ENCODE measurements at places on chromosomes 16 and 17. TPM values are rescaled to one million over a fixed set of nuclear protein-coding genes. Genes with fewer than 3 reads are reported as not detected.
A peak's percentile ranks its signal among the peaks of the same experiment; 100 is the strongest.

DNA sequence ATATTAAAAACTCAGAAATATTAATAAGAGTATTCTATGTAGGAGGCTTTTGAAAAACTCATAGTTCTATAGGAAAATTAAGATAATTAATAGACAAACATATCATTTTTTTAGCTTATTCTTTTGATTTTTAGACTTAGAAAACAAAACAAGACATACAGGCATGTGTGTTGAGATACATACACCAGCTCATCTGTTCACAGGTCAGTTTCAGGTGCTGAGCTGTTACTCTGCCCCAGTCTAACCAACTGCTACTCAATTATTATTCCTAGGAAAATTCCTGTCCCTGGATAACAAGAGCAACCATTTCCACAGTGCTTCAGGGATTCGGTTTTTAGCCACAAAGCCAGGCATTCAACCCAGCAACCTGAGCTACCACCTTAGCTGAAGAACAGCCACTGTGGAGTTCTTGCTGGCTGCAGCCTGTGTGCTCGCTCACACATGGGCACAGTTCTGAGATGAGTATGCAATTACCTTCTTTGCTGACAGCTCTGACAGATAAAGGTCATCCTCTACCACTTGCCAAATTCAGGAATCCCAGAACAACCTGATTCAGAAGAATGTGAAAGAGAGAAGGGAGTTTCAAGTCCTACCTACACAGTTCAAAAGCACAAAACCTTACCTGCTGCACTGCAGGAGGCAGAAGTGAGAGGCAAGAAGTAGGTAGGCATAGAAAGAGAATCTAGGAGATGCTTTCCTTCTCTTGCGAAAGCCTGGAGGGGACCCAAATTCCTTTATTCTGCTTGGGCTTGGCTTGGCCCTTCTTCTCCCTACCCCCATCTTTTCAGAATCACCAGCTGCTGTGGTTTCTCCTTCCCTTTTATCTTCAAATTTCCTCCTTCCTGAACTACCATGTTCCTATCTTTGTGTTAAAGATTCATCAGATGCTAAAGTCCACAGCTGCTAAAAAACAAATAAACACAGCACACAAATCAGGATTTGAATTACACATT, 62.7 kb downstream of the TEX2 start:
- no peak for DNase-seq

- DNase-seq = peak; percentile 80
Observed at GRCh38 chr17:8326511-8327302, 12.9 kb upstream of the ODF4 start.

- DNase-seq = no peak
Observed at GRCh38 chr16:73010150-73010676, 37.7 kb downstream of the ZFHX3 start.

DNA sequence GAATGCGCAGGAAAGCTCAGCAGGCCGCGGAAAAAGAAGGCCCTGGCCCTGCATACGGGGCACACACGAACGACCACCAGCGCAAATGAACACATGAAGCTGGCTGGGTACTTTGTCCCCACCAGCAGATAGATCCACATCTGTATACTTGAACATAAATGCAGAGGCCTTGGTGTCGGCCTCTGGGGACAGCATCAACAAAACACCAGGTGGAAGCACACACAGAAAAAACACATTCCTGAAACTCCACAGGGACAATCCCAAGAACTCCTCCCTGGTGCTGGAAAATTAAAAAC, 606 bp upstream of the ZBTB4 start:
- no peak for DNase-seq

DNA sequence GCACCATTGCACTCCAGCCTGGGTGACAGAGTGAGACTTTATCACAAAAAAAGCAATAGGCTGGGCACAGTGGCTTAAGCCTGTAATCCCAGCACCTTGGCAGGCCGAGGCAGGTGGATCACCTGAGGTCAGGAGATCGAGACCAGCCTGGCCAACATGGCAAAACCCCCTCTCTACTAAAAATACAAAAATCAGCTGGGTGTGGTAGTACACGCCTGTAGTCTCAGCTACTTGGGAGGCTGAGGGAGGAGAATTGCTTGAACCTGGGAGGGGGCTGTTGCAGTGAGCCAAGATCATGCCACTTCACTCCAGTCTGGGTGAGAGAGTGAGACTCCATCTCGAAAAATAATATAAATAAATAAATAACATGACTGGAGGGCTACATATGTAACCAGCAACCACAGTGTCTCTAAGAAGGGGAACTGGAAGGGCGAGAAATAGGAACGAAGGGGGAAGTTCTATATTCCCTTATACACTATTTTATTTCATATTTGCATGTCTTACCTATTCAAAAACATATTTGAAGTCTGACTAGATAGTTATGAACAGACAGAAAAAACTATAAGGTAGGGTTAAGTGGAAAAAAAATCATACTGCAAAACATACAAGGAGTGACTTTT, 25.9 kb downstream of the MYH11 start:
- DNase-seq = no peak

DNA sequence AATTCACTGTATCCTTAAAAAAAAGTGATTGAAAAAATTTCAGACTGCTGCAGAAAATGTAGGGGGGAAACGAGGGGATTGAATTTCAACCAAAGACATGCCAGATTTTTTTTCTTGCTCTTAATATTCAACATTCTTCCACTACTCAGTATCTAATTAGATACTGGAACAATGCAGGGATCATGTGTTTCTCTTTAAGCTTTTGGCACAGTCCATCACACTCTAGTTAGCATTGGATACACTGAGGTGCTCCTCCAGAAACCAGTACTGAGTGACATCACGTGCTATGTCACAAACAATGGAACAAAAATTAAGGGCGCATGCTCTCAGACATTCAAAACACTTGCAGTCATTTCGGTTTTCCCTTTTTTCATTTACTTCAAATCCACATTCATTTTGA, 298.6 kb upstream of the PSMD7 start:
- DNase-seq = no peak

- DNase-seq = no peak
Observed at GRCh38 chr16:12267491-12267890, 291.0 kb downstream of the SNX29 start.

DNA sequence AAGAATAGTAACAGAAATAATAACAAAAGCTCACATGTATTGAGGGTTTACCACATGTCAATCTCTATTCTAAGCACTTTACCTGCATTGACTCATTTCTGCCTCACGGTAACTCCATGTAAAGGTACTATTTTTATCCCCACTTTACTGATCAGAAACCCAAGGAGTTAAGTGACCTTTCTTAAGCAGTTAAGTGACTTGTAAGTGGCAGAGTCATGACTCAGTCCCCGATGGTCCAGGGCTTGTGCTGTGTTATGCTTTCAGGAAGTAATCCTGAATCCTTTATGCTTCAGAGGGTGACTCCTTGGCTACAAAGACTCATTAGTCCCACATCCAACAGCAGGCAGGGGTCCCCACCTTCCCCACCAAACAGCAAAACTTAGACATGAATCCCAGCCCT, 66.5 kb downstream of the MRM1 start:
- no peak for DNase-seq

GRCh38 chr16:64948056-64948455, 173.8 kb downstream of the CDH11 start:
- DNase-seq = no peak

DNA sequence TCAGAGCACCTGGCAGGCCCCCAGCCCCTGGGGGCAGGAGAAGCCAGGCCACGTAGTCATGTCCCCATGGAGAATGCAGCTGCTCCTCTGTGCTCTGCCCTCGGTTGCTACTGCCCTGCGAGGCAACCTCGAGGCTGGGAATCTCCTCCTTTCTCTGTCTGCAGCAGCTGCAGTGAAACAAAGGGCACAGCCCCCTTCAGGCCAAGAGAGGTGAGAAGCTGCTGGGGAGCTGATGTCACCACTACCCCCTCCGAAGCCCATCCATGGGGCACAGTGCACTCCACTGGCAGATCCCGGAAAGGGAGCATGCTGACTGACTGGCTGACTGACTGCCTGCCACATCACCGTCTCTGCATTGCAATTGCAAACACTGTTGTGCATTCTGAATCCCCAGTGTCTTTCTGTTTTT, 103.7 kb downstream of the GRIN2A start:
- DNase-seq = peak; percentile 22

DNA sequence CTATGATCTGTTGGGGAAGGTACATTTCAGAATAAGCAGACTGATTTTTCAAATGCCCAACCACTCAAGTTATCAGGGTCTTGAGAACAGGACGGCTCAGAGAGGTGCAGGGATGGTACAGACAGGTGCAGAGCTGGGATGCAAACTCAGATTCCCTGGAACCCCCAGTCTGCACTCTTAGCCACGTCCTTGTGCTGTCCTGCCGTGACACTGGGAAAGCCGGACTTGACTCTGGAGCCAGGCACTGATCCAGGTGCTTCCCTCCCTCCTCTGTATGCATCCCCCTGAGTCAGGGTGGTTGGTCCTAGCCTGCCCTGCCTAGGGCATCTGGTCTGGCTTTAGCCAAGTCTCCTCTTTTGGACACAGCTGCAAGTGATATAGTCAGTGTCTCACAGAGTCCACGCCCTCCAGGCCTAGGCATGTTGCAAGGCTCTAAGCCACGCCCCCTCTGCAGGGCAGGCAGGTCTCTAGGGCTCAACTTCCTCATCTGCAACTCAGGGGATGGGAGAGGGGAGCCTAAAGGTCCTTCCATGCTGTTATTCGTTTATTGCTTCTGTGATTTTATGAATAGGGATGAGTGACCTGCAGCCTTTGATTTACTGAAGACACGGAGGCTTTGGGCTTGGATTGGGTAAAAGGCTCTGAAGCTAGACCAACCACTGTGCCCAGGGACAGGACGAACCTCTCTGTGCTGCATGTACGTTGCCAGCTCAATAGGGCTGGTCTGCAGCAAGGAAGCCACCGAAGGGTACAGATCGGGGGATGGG, 97.3 kb downstream of the SDK2 start:
- no peak for DNase-seq

DNA sequence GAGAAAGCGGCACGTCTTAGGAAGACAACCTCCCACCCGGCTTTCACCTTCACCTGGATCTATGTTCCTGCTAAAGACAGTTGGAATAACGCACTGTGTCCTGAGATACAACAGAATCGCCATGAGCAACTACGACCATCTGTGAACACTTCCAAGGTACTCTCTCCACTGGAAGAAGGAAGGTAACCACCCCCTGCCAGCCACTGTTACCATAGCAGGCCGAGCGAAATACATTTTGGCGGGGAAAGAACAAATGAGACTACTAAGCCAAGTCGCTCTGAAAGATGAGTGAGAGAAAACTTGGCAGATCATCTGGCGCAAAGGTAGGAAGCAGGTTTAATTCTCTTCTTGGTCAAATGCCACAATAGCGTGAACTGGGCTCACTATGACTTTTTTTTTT, 9.8 kb downstream of the CRK start:
- no peak for DNase-seq

DNA sequence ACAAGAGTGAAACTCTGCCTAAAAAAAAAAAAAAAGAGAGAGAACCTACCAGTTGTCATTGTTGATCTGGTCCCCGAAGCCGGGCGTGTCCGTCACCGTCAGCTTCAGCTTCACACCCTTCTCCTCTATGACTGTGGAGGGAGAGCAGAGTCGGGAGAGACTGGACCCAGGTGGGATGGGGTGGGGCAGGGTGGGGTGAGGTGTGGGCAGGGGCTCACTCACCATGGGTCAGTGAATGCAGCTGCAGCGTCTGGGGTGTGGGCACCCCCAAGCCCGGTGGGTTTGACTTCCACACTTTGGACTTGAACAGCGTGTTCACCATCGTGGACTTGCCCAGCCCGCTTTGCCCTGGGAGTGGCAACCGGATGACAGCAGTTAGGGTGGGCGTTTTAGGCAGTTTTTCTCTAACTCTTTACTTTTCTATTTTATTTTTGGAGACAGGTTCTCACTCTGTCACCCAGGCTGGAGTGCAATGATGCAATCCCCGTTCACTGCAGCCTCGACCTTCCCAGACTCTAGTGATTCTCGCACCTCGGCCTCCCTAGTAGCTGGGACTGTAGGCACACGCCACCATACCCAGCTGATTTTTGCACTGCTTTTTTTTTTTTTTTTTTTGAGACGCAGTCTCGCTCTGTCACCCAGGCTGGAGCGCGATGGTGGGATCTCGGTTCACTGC, 2.2 kb downstream of the SEPTIN12 start:
- DNase-seq = no peak

DNA sequence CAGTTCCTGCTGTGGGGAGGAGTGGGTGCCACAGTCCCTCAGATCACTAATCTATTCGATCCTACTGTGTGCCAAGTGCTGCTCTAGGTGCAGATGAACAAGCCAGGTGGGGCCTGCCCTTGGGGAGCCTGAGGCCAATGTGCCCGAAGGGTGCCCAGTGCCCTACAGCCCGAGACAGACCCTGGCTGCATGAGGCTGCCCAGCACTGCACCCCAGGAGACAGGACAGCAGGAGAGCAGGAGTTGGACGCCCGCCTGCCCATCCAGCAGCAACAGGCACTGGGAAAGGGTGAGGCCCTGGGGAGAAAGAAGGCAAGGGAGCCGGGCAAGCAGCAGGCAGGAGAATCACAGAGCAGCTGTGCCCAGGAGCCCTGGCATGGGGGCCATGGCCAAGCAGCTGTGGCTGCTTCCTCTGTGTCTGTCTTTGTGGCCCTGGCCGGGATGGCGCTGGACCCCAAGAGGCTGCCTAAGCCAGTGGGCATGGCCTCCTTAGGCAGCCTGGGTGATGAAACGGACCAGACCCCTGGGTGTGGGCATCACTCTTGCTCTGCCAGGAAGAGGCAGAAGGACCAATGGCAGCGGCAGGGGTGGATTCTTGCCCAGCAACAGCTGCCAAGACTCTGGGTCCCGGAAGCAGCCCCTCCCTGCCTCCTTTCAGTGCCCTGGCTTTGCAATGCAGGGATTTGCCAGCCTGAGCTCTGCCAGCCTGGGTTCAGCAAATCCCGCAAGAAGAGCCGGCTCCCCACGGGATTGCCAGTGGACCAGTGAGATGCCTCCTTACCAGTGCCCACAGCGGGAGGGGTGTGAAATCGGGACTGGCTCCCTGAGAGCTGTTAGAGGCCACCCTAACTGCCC, 179.6 kb upstream of the TNRC6C start:
- DNase-seq = peak; percentile 39

GRCh38 chr16:4306470-4307214, 9.2 kb upstream of the GLIS2 start:
- DNase-seq = peak; percentile 84

DNA sequence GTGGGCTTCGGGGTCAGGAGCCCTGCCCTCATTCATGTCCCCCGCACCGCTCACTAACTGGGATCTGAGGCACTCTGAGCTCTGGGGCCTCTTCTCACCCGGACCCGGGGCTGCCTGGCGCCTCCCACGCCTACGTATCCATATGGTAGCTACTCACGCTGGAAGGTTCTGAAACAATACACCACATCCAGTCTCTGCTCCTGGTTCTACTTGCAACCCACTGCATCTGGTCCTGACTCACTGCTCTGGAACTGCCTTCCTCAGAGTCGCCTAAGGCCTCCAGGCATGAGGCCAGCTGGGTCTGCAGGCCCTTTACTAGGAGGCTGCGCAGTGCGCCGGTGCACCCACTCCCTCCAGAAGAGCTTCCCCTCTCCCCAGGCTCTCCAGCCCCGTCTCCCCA, 18.1 kb downstream of the USP36 start:
- no peak for DNase-seq

CTF1 gene
- polyA plus RNA-seq = 13.0 TPM

RDM1 gene
- 0.56 TPM for polyA plus RNA-seq

ZNF423 gene
- polyA plus RNA-seq = 2.0 TPM

CDIPT gene
- 148 TPM for polyA plus RNA-seq

TBC1D3B gene
- polyA plus RNA-seq = 1.3 TPM

DPEP1 gene
- 433 TPM for polyA plus RNA-seq

KCNH4 gene
- not detected for polyA plus RNA-seq

ARHGAP23 gene
- 7.6 TPM for polyA plus RNA-seq

NDE1 gene
- 4.6 TPM for polyA plus RNA-seq

TMEM114 gene
- not detected for polyA plus RNA-seq

PRRT2 gene
- 0.88 TPM for polyA plus RNA-seq

GPR142 gene
- not detected for polyA plus RNA-seq

ANKRD40CL gene
- polyA plus RNA-seq = not detected

CCL1 gene
- polyA plus RNA-seq = not detected

TPSG1 gene
- 0.86 TPM for polyA plus RNA-seq

PERCC1 gene
- not detected for polyA plus RNA-seq

SREBF1 gene
- 37.6 TPM for polyA plus RNA-seq

All from kidney (tissue), 22 donors.